Bronchial epithelial cell (primary cell): ENCODE measurements at places on chromosomes 12 and 14. TPM values are rescaled to one million over a fixed set of nuclear protein-coding genes. Genes with fewer than 3 reads are reported as not detected.
A peak's percentile ranks its signal among the peaks of the same experiment; 100 is the strongest.

GRCh38 chr14:94269156-94269555, 23.9 kb downstream of the SERPINA10 start:
- no peak for DNase-seq

KCNJ8 gene
- total RNA-seq: under 0.01 TPM in 1 of 2 replicates, not detected in the other

CLSTN3 gene
- 7.0 and 9.2 TPM in 2 replicates for total RNA-seq

- no peak for DNase-seq
Observed at GRCh38 chr12:114679452-114679875, 4.5 kb downstream of the TBX3 start.

DNA sequence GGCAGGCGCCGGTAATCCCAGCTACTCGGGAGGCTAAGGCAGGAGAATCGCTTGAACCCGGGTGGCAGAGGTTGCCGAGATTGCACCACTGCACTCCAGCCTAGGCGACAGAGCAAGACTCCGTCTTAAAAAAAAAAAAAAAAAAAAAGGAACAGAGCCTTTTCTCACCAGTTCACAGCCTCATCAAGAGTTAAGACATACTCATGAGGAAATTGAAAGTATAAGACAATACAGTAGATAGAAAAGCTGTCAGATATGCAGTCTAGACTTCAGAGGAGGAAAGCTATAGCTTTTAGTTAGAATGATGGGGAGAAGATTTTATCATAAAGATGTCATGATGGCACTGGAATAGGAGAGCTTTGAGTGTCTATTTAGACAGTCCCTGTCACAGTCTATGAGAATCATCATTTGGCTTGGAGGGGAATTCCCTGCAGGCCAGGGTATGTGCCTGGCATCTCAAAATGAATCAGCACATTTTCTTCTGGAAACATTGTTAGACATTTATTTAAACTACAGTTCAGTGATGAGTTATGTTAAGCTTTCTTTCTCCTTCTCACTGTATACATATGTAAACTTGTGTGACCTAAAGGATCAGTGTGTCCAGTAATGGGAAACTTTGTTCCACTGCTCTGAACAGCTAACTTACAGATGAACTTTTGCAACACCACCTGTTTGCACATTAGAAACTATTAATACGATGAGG, 2.9 kb upstream of the RAB35 start:
- DNase-seq: peak; percentile 45

DNA sequence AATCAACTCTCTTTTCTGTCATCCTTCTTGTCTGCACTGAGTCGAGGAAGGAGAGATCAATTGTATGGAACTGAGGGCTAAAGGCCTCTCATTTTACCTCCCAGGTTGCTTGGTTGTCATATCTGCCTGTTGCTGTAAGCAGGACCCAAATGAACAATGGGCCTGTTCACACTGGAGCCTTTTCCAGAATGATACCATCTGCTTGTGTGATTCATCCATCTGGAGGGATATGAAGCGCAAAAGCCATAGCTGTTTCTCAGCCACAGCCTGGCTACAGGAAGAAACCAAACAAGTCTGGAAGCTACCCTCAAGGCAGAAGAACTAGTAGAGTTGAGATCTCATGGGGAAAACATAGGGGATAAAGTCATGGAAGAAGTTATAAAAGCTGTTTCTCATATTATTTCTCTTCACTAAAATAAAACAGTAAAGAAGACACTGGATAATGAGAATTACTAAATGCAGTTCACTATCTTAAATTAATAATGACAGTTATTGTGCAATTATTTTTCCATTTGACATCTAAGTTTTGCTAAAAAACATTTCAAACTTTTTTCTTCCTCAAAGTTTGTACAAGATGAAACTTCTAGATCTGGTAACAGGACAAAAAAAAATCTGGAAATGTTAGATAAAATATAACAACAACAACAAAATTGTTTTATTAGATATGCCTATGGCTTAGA, 106.3 kb downstream of the SPTSSA start:
- DNase-seq: peak; percentile 84

SLC38A2 gene
- total RNA-seq: 530 and 1,114 TPM in 2 replicates

DNA sequence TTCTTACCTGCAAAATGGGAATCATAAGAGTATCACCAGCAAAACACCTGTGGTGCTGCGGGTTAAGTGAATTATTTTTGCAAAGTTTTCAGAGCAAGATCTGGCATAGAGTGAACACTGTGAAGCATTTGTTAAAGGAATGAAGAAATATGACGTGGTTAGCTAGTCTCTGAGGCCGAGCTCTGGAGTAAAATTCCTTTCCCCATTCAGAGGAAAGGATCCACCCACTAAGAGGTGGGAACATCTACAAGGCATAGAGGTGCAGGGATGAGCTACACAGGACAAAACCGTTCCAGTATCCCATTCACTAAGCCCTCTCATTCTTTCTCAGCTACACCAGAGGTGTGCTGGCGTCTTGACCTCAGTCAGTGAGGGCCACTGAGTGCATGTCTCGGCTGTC, 48.5 kb downstream of the JAG2 start:
- DNase-seq: peak; percentile 34

TSPAN31 gene
- total RNA-seq: 100 and 109 TPM in 2 replicates

DNA sequence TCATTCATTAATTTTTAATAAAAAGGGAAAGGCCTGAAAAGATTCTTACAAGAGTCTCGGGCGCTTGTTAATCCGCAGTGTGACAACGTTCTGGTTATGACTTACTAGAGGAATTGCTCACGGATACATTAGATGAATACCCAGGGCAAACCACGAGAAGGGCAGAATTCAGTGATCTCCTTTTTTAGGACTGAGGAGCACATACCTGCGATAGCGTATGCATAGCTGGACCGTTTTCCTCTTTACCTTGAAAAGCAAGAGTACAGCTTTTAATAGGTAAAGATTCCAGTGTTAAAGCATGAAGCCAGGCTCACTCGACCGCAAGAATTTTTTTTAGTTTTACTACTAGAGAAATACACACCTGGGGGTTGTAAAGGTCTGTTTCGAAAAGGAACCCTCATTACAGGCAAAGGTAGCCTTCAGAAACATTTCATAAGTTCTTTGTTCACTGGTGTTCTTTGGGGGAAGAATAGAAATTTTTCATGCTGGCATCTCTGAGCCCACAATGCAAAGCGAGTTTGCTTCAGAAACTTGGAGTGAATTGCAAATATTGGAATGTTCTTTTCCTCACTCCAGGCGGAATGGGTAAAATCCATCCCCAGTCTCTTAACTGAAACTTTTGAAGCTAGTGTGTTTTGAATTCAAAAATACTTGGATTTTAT, 953 bp downstream of the MAPK1IP1L start:
- DNase-seq: peak; percentile 39

DNA sequence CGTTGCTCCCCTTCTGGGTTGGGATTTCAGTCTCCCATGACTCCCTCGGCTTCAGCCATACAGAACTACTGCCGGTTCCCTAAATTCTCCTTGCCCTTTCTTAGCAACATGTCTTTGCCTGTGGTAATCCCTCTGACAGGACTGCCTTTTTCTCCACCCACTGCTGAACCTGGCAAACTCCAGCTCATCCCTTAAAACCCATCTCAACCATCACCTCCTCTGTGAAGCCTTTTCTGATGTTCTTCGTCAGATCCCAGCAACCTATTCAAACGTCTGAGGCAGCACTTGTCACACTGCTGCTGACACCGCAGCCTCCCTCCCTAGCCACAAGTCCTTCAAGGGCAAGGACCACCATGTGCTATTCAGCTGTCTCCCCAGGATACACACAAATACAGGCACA, 10.2 kb upstream of the SMUG1 start:
- DNase-seq: no peak

RNASE2 gene
- total RNA-seq: not detected in 2 replicates

DNA sequence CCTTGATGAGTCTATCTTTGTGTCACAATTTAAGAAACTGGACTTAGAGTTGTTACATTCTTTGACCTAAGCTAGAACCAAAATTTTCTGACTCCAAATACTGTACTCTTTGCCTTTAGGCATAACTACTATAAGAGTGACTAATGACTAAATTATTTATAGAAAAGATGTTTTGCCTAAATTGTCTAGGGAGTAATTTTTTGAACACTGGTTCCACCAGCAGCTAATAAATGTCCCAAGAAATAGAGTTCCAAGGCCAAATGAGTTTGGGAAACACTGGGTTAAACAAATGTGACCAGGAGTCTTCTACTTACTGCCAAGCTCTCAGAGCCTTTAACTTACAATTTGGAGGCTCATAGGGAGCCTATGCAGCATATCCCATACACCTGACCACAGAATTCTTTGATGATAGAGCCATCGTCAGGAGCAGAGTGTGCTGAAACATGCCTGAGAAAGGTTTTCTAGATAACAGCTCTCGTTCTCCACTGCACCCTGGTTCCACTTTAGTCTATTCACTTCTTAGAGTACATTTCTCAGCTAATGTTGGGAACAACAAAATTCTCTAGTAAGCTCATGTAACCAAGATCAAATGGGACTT, 215.9 kb upstream of the HMGA2 start:
- peak; percentile 80 for DNase-seq

DNA sequence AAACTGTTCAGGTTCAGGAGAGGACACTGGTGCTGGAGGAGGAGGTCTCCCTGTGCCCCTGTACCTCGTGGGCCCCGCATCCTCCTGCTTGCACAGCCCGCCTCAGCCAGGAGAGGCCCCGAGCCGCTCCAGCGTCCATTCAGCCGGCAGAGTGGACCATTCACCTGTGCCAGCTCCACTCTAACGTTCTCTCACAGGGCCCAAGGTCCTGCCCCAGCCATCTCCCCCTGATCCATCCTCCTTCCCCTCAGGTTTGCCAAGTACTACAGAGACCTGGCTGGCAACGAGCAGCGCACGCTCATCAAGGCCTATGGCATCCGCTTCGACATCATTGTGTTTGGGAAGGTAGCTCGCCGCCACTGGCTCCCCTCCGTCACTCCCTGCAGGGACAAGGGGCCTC, 22.2 kb downstream of the P2RX4 start:
- DNase-seq: no peak

IQSEC3 gene
- not detected in 2 replicates for total RNA-seq

DNA sequence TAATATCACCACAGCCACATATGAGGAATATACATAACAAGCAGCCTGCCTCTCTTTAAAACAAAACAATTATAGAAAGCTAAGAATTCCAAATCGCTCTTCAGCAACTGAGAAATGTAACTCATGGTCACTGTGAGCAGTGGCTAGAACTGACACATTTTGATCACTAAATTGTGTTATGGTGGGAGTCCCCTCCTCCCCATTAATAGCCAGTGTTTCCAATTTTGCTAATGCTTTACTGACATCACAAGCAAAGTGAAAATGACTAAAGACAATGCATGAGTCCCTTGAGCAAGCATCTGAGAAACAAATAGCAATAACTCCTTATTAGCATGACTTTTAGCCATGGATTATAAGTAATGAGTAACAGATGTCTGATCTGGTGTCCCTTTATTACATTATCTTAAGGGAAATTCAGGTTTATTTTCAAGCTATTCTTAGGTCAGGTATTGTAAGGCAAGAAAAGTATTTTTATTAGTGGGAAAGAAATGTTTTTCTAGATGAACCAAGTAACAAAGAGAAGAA, 148.3 kb downstream of the KCNH5 start:
- DNase-seq: no peak

DNA sequence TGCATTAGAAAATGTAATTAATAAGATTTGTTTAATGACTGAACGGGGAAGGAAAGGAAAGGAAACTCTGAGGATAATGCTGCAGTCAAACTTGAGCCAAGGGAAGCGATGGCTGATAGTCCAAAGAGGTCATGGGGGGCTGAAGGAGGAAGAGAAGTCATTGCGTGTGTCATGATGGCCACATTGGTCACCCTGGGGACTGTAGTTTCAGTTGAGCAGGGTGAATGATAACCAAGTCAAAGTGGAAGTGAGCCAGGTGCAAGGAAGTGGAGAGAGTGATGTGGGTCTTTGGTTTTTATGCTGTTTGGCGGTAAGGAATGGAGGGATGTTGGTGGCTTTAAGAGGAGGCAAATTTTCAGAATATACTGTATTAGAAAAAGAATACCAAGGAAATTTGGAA, 21.6 kb downstream of the C12orf75 start:
- no peak for DNase-seq

BHLHE41 gene
- total RNA-seq: 2.1 TPM in 1 of 2 replicates, not detected in the other

DNA sequence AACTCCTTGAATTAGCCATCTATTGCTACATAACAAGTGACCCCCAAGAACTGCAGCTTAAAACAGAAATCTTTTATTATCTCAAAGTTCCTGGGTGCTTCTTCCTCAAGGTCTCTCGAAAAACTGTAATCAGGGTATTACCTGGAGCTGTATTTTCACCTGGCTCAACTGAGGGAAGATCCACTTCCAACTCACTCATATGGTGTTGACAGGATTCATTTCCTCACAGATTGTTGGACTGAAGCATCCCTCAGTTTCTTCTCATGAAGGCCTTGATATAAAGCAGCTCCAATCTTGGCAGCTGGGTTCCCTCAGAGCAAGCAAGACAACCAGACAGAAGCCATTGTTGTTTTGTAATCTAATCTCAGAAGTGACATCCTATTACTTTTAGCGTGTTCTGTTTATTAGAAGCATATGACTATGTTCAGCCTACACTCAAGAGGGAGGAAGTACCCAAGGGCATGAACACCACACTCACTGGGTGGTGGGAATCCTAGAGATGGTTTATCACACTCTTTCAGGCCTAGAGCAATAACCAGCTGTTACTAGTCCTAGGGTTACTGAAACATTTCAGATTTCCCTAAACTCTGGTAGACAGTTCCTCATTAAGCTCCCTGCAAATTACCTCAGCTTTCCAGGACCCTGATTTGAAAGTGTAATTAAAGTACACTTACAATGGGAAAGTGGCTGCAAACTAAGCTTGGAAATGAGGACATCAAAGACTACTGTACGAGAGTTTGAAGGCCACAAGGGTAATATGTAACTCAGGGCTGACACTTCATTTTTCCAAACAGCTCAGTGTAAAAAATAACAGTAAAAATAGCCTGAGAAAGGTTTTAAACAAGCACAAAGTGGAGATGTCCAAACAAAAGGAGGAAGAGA, 222.2 kb downstream of the SEC23A start:
- no peak for DNase-seq

TAS2R14 gene
- total RNA-seq: 1.1 and 1.2 TPM in 2 replicates

- no peak for DNase-seq
Observed at GRCh38 chr12:103928682-103929045, 1.5 kb upstream of the HSP90B1 start.

- DNase-seq: no peak
Observed at GRCh38 chr12:25800101-25800500, 158.4 kb upstream of the RASSF8 start.

DNA sequence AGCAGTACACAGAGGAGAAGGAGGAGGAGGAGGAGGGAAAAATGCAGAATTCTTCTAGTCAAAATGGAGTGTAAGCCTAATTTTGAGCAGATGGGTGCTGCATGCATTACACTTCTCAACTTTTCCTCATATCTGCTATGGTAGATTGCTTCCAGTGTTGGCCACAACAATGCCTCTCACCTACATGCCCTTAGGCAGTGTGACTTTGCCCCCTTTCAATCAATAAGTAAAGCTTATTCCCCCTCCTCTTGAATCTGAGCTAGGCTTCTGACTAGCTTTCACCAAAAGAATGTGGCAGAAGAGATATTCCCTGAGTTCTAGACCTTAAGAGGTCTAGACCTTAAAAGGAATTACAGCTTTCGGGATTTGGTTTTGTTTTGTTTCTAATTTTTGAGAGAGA, 3.2 kb upstream of the METTL3 start:
- no peak for DNase-seq

DNA sequence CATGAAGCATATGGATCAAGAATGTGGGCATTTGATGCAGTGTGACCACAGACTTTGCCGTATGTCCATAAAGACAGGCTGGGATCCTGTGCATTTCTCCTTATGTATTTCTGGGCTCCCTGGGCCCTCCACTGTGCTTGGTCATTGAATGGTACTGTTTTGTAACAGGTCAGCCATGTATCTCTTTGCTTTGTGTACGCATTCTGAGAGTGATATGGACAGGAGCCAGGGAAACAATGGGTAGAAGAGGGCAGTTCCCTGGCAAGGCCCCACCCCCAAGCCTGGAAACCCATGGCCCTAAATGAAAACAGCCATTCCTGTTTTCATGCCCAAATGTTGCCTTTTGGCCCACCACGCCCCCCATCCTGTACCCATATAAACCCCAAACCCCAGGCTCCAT, 15.2 kb upstream of the FBXO34 start:
- DNase-seq: no peak
